ENCODE measurements at places on chromosomes 3 and 15.

GRCh38 chr3:133868186-133868585 is 27.5 kb downstream of the RAB6B start:
- DNase-seq = no peak

DNA sequence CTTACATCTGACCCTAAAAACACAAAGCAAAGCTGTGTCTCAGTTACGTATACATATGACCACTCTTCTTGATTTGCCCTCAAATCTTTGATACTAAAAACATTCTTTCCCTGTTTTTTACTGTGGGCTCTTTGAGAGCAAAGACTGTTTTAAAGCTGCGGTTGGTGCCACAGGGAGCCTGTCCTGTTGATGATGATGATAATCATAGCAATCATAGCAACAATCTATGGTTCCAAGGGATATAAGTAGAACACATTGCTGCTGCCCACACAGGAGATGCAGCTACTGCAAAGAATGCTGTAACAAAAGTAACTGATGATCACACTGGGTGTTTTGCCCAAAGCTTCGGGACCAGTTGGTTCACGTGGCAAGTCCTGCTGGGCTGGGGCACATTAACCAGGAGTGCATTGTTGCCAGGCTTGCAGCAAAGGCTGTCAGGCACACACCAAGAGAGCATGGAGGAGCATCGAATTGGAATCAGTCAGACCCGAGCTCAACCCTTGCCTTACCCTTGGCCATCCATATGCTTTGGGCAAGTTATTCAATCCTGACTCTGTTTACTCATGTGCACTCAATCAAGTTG is 131.4 kb upstream of the EIF1B start:
- DNase-seq = no peak

GRCh38 chr15:69389426-69389825 is 24.7 kb upstream of the KIF23 start:
- DNase-seq = no peak

DNA sequence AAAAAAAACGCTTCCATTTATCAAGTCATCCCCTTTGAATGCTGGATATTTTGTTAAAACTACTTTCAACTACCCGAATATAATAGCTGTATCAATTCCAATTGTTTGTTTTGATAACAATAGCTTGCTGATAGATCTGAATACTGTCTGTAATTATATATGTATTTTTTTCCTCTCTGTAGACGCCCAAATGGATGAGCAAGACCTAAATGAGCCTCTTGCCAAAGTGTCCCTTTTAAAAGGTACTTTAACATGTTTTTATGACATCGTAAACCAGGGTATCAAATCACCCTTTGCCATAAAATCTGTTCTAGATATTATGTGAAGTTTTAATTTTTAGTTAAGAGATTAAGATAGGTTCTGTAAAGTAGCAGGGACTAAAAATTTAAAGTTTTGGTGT is 111.5 kb upstream of the FLNB start:
- DNase-seq = no peak

GRCh38 chr3:28867836-28868235 is 413.0 kb upstream of the RBMS3 start:
- DNase-seq = no peak

DNA sequence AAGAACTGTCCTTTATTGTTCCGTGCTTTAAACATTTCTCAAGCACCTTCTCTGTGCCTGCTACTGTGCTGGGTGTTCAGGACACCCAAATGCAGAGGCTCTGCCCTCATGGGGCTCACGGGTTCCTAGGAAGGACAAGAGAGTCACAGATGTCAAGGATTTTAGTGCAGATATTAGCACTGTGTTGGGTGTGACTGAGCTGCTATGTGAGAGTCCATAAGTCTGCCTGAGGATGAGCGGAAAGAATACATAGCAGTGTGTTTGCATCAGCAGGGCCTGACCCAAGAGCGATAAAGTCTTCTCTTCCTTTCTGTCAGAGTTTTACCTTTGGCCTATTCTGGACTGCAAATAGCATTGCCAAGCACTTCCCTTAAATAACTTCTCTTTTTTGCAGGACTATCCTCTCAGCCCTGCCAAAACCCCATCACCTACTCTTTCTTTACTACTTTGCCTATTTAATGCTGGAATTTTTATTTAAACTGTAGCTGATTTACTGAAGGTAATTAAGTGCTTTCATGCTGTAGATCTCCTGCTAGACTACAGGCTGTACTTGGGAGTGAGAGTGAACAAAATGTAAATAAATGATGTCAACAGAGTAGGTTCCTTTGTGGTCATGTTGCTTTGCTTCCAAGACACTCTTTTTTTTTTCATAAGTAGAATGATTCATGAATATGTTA is 459.4 kb upstream of the TPRG1 start:
- DNase-seq = no peak

- DNase-seq = no peak
Measured at GRCh38 chr3:37773911-37774310, 87.8 kb upstream of the CTDSPL start.

- no peak for DNase-seq
Measured at GRCh38 chr15:99574048-99574447, 8.3 kb downstream of the MEF2A start.

DNA sequence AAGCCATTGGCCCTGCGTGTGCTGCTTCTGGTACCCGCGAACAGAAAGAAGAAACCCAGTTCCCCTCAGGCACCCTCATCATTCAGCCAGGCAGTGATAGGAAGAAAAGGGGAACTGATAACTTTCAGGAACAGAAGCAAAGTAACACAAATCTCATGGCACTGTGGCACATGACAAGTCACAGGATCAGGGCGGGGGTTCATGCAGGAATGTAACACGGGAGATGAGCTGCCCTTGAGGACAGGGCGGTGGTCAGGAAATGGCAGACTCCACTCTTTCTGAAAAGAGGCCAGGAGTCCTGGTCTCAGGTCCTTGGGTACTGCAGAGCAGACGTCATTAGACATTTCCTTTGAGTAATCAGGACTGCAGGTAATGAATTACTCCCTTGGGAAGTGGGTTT is 95.5 kb downstream of the CCNL1 start:
- DNase-seq = no peak

All from stimulated activated CD8-positive, alpha-beta memory T cell treated with anti-CD3 and anti-CD28 coated beads, Interleukin-12 subunit alpha, Interleukin-12 subunit beta, amount 100 ng/mL, for 1 hour (primary cell).